ENCODE measurements at places on chromosomes 7 and 10. TPM values are rescaled to one million over a fixed set of nuclear protein-coding genes. Genes with fewer than 3 reads are reported as not detected.

- DNase-seq, result no peak
These were observed 841.6 kb downstream of the CCSER2 start for GRCh38 chr10:85170026-85170425.

FOXI2 gene
- total RNA-seq, result 0.15 TPM

GRCh38 chr7:107032050-107032449, 12.5 kb upstream of the PRKAR2B start:
- no peak for DNase-seq

LMOD2 gene
- total RNA-seq, result not detected

GRCh38 chr7:158655931-158656441, 48.6 kb downstream of the NCAPG2 start:
- no peak for DNase-seq

ENTPD1 gene
- 5.7 TPM for total RNA-seq

DNA sequence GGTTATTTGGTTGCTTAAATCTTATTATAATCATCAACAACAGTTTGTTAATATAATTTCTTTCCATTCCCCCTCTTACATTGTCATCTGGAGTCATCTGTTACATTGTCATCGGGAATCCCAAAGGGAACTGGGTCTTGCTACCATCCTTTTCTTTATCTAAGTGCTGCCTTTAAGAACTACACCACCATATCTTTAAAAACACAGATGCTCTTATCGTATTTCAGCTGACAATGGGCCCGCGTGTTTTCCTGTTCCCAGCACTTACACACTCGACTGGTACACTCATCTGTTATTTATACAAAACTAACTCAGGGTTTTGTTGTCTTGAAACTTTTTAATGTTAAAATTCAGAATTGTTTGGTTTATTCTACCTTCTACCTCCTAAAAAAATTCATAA, 256.2 kb upstream of the MGMT start:
- DNase-seq, result no peak

GRCh38 chr7:121313220-121313792, 15.5 kb upstream of the WNT16 start:
- DNase-seq, result no peak

ANKRD61 gene
- total RNA-seq, result not detected

DNA sequence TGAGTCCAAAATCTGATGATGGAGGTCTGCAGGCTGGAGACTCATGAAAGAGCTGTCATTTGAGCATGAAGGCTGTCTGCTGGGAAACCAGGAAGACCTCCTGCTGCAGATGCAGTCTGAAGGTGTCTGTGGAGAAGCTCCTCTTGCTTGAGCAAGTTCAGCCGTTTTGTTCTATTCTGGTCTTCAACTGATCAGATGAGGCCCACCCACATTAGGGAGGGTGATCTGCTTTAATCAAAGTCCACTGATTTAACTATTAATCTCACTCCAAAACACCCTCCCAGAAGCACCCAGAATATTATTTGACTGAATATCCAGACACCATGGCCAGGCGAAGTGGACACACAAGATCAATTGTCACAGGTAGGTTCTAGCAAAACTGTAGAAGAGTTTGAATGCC, 116.5 kb downstream of the GATA3 start:
- no peak for DNase-seq

DNA sequence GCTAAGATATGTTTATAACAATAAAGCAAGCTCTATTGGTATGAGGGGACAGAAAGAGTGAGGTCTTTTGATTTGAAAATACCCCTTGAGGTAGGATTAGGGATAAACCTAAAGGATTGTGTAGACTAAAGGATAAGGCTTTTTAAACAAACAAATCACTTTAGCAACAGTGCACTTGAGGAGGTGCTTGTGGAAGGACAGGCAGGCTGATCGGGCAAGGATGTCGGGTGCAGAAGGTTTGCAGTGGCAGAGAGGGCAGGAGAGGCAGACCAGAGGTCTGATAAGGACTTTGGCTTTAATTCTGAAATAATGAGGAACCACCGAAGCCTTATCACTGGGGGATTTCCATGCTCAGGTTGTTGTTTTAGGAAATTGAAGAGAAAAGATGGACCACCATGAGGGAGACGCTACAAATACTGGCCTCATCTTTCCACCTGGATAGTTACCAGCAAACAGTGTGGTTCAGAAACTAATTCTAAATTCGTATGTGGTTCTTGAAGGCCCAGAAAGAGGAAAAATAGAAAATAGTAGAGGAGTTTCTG, 119.5 kb upstream of the KLF6 start:
- no peak for DNase-seq

CHST15 gene
- 29.8 TPM for total RNA-seq

- no peak for DNase-seq
These were observed 17.6 kb downstream of the C10orf62 start for GRCh38 chr10:97607095-97607636.

DNA sequence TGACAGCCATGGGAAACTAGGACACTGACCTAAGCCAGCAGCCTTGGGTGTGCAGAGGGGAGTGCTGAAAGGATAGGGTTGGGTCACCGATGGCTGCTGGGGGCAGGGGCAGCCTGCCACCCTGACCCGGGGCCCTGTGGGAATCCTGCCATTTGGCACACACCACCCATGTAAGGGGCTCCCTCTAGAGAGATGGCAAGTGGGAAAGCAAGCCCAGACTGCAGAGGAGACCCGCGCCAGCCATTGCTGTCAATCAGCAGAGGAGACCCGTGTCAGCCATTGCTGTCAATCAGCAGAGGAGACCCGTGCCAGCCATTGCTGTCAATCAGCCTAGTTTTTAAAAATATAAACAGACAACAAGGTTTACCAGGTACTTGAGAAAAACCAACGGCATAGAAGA, 27.4 kb upstream of the PRKAG2 start:
- DNase-seq, result no peak

- DNase-seq, result no peak
These were observed 116.7 kb downstream of the RGS10 start for GRCh38 chr10:119425881-119426170.

GRCh38 chr10:123988694-123989093, 97.1 kb upstream of the CPXM2 start:
- no peak for DNase-seq

AZGP1 gene
- 584 TPM for total RNA-seq

TEX36 gene
- not detected for total RNA-seq

DNA sequence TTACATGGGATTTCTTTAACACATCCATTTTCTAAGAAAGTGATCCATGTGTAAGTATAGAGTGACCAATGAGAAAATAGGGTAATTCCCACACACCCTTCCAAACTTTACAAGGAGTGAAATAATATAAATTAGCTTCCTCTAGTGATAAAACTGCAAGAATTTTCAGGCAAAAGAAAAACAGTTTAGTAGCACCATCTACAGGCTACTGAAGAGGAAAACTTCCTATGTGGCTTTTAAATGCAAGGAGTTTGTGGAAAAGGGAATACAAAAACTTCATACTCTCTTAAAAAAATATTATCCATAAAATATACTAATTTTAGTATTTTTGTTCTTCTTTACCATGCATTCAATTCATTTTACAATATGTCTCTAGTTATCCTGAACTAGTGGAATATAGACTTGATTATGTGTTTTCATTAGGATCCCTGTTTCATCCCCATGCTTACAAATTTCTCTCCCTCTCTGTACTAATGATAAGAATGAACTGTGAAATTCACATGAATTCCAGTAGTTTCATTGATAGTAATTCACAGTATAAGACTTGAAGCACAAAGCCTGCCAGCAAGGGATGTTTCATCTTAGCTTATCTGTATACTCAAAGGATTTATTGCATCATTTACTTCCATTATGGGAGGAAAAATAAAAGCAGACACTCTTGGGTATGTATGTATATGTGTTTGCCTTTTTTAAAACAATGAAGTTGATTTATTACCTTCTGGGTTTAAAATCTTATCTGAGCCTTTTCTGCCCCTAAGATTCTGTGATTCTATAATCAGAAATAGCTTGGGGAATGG, 442.9 kb downstream of the AUTS2 start:
- DNase-seq, result no peak

- no peak for DNase-seq
These were observed 74.4 kb upstream of the EFCAB10 start for GRCh38 chr7:105655500-105656380.

DNA sequence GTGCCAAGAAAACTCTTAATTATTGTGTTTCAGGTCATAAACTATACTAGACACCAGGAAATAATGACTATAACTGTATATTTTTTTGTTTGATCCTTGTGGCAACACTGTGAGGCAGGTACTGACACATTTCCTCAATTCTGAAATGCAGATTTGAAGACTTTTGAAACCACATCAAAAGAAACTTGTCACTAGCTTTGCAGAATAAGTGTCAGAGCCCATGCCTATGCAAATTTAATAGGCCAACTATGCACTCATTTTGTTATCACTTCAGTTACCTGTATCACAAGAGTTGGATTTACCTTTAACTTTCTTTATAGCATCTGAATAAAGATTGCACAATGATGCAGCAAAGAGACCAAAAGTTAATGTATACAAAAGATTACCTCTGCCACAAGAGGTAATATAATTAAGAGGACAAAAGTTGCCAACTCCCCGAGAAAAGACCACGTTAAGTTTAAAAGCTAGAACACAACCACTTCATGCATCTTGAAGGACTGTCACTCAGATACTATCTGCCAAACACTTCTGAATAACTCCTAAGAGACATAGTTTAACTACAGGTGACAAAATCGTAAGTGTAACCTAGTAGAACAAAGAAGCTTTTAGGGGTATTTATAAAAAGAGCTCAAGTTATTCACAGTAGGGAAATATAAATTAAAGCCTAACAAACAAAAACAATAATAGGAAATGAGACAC, 80.5 kb downstream of the ELAPOR2 start:
- no peak for DNase-seq

GRCh38 chr7:68963552-68963951, 634.7 kb upstream of the AUTS2 start:
- no peak for DNase-seq

ELAPOR2 gene
- 11.0 TPM for total RNA-seq

GRCh38 chr10:4914213-4914850, 48.9 kb upstream of the AKR1C1 start:
- DNase-seq, result no peak

HOXA1 gene
- 0.88 TPM for total RNA-seq

GRCh38 chr10:72690071-72690755, 1.7 kb upstream of the MCU start:
- DNase-seq, result no peak

- DNase-seq, result peak; percentile 61
These were observed 24.1 kb downstream of the HIPK2 start for GRCh38 chr7:139753693-139754111.

INA gene
- 1.2 TPM for total RNA-seq

DNA sequence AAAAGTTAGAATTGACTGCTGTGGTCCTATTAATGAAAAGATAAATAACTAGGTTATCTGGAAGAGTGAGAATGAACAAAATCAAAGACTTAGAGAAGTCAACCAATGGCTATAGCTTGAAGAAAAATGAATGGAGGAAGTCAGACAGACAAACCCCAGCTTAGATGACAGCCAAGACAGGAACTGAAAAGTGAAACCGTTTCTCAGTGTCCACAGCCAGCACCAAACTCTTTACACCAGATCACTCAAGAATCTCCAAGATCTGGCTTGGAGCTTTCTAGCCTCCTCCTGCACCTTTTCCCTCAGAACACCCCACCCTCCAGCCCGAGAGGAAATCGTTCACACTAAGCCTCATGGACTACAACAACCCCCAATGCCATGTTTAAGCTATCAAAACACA, 167.0 kb downstream of the SFMBT2 start:
- DNase-seq, result no peak

- no peak for DNase-seq
These were observed 367 bp upstream of the AVL9 start for GRCh38 chr7:32494946-32495297.

STEAP4 gene
- 9.9 TPM for total RNA-seq

GRCh38 chr10:47402641-47403301, 18.7 kb upstream of the ZNF488 start:
- peak; percentile 80 for DNase-seq

METTL27 gene
- 2.4 TPM for total RNA-seq

DNA sequence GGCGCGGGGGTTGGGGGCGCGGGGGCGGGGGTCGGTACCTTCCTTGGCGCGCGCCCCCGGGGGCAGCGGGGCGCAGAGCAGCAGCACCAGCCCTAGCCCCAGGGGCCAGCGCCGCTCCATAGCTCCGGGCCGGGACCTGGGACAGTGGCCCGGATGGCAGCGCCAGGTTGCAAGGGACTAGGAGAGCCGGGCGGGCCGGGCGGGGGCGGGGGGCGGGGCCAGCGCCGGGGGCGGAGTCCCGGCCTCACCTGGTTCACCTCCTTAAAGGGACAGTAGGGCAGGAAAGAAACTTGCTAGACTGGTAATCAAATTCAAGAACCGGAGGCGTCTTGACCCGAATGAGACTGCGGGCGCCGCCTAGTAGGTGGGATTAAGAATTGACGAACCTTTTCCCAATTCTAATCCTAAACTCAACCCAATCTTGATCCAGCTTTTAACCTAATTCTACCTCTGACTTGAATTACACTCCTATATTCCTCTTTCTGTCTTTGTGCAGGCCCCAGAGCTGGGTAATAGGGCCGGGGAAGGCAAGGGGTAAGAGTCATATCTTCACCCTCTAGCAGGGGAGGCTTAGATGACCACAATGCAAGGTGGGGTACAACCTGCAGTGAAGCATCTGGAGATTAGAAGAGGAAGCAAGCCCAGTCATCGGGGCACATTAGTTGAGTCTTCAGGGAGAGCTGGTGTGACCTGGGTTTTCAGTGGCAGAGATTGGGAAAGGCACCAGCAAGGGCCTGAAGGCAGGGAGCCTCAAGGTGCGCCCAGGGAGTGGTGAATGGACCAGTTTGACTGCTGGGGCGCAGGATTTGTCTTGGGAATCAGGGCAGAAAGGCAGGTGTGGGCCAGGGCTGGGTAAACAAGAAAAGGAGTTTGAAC, at the start of gene EPHA1:
TSS of gene EPHA1 (minus strand) at position 171 of the 876 bp plus-strand sequence. CDS start at position 120, 51 bp downstream.
- DNase-seq, result peak; percentile 83

DNA sequence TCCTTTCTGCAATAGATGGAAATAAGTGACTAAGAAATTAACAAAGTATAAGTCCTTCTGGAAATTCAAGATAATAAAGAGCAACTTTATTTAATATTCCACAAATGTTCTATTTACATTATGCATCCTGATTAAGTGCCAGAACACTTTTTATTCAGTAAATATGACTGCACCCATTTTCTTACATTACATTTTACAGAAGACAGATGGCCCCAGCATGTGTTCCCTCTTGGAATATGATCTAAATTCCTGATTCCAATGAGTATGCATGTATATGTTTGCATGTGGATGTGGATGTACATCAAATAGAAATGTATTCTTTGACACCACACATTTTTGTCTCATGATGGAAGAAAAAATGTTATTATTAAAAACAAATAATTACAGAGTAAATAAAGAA, 628.7 kb upstream of the SEMA3D start:
- DNase-seq, result no peak

HNRNPA2B1 gene
- total RNA-seq, result 119 TPM

AFAP1L2 gene
- 19.4 TPM for total RNA-seq

Measured in lower leg skin (tissue), 4 donors.